ENCODE measurements at places on chromosomes 13 and 19. TPM values are rescaled to one million over a fixed set of nuclear protein-coding genes. Genes with fewer than 3 reads are reported as not detected.

- H3K4me3 ChIP-seq = no peak overlapping the region
- H3K36me3 ChIP-seq = no peaks in the 10 kb centered on the region
- H3K27ac ChIP-seq = no peak overlapping the region
- H3K4me1 ChIP-seq = peaks cover 43% of the 10 kb centered on the region
Observed at GRCh38 chr13:44311011-44311780, 62.4 kb upstream of the SERP2 start.

DNA sequence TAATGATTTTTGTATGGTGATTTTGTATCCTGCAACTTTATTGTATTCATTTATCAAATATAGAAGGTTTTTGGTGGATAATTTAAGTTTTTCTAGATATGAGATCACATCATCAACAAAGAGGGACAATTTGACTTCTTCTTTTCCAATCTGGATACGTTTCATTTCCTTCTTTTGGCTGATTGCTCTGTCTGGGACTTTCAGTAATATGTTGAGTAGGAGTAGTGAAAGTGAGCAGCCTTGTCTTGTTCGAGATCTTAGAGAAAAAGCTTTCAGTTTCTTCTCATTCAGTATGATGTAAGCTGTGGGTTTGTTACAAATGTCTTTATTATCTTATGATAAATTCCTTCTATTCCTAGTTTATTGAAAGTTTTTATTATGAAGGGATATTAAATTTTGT lies 352.0 kb upstream of the DACH1 start:
- H3K27ac ChIP-seq = no peak overlapping the region
- no peak for DNase-seq

GRCh38 chr13:37925878-37926473 lies 56.4 kb upstream of the TRPC4 start:
- no peak for DNase-seq
- no peaks in the 10 kb centered on the region for H3K4me1 ChIP-seq
- H3K4me3 ChIP-seq = no peak overlapping the region
- no peak overlapping the region for H3K27ac ChIP-seq
- H3K27me3 ChIP-seq = peaks cover 18% of the 10 kb centered on the region
- H3K36me3 ChIP-seq = no peaks in the 10 kb centered on the region

- no peak for DNase-seq
- no peak overlapping the region for H3K4me3 ChIP-seq
- H3K4me1 ChIP-seq = no peaks in the 10 kb centered on the region
- no peak overlapping the region for H3K27ac ChIP-seq
Observed at GRCh38 chr13:47000165-47000564, 103.3 kb upstream of the HTR2A start.

DNA sequence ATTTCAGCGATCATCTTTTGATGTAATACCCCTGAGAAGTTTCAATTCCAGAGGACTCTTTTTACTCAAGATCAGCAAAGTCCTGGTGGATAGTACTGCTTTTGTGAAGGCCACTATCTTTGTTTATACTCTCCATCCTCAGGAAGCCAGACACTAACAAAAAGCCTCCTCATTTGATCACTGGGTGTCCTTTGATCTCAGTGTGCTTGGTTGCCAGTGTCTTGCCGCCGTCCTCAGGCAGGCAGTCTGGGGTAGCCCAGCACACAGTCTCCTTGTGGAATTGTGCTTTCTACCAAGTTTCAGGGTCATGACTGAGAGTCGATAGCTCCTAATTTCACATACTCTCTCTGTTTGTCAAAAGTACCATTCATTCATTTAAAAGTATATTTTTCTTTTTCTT lies 762.2 kb downstream of the EFNB2 start:
- no peaks in the 10 kb centered on the region for H3K4me1 ChIP-seq
- H3K36me3 ChIP-seq = no peaks in the 10 kb centered on the region

DNA sequence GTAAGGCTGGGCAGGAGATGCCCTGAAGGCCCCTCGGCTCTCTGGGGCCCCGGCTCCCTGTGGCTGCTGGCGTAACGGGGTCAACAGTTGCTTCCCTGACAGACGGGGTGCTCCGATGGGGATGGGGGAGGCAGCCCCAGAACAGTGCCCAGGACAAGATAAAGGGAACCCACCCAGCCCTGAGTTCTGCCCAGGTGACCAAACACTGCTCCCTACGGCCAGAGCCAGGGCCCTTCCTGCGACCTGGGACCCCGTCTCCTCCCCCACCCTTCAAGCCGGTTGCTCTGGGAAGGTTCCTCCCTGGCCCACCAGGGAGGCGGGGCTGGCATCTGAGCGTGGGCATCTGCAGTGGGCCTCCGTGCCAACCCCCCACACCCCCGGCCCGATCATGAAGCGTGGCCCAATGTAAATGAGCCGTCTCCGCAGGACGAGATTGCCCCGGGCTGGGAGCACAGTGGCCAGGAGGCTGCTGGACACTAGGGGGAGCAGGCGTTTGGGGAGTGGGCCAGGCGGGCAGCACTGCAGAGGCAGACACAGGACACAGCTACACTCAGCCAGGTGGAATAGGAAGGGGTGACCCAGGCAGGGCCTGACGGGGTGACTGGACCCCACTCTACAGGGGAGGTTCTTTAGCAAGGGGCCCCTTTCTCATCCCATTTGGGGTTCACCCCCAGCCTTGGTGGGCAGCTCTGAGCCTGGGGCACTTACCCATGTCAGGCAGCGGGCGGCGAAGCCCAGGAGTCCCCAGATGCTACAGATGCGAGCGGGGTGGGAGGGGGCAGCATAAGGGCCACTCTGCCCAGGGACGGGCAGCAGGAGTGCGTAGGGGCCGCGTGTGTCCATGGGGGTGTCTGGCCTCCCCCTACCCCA lies 1.2 kb upstream of the NKPD1 start:
- DNase-seq = peak; percentile 92
- H3K27ac ChIP-seq = no peak overlapping the region
- no peak overlapping the region for H3K4me3 ChIP-seq
- H3K4me1 ChIP-seq = peaks cover 8% of the 10 kb centered on the region
- H3K27me3 ChIP-seq = peaks cover 17% of the 10 kb centered on the region

DNA sequence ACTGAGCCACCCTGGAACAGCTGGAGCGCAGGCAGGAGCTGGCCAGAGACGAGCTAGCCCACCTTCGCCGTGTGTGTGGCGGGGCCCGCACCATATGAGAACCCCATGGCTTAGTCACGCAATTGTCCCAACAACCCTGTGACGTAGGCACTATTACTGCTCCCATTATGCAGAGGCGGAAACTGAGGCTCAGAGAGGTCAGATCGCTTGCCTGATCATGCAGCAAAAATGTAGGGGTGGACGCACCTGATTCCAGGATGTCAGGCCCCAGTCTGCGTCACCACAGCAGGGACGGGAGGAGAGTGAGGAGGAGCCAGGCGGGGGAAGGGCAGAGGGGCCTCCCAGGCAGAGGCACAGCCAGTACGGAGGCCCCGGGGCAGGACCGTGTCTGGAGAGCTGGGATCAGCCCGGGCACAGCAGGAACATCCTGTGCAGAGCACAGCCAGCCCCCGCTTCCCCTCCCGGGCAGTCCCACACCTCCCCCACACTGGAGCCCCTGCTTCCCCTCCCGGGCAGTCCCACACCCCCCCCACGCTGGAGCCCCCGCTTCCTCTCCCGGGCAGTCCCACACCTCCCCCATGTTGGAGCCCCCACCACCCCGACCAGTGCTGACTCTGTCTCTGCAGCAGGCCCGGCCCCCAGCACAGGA lies 16.7 kb downstream of the PIP5K1C start:
- no peak overlapping the region for H3K4me3 ChIP-seq
- DNase-seq = no peak
- no peaks in the 10 kb centered on the region for H3K4me1 ChIP-seq
- H3K27me3 ChIP-seq = no peaks in the 10 kb centered on the region

DNA sequence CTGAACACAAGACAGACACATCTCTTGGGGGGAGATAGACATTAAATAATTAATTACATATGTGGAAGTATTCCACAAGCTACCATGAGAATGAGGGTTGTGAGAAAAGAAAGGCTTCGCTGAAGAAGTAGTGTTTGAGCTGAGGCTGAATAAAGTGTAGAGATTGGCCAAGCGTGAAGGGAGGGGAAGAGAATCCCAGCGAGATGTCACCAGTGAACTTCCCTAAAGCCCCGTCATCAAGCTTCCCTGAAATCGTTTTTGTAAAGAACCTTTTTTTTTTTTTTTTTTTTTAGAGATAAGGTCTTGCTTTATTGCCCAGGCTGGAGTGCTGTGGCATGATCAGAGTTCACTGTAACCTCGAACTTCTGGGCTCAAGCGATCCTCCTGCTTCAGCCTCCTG lies 235.2 kb downstream of the KCNRG start:
- H3K4me3 ChIP-seq = no peak overlapping the region
- H3K27ac ChIP-seq = no peak overlapping the region
- no peak for DNase-seq
- no peaks in the 10 kb centered on the region for H3K27me3 ChIP-seq
- H3K4me1 ChIP-seq = peaks cover 4% of the 10 kb centered on the region

- H3K36me3 ChIP-seq = no peaks in the 10 kb centered on the region
- no peak for DNase-seq
- H3K27ac ChIP-seq = peak overlapping the region; percentile 9
Observed at GRCh38 chr13:30804474-30804873, 69.1 kb downstream of the ALOX5AP start.

- no peak overlapping the region for H3K27ac ChIP-seq
- H3K4me1 ChIP-seq = no peaks in the 10 kb centered on the region
- DNase-seq = no peak
- H3K4me3 ChIP-seq = no peak overlapping the region
Observed at GRCh38 chr13:63075126-63075525, 1659.5 kb upstream of the PCDH20 start.

GRIK5 gene
- total RNA-seq = under 0.01 TPM

SELENOW gene
- 78.4 TPM for total RNA-seq

- no peaks in the 10 kb centered on the region for H3K4me1 ChIP-seq
- no peaks in the 10 kb centered on the region for H3K36me3 ChIP-seq
- H3K4me3 ChIP-seq = no peak overlapping the region
- no peaks in the 10 kb centered on the region for H3K27me3 ChIP-seq
- no peak overlapping the region for H3K27ac ChIP-seq
Observed at GRCh38 chr13:81929988-81930387, 1589.1 kb upstream of the SPRY2 start.

SYT5 gene
- total RNA-seq = not detected
